ENCODE measurements at places on chromosomes 6 and 20.

DNA sequence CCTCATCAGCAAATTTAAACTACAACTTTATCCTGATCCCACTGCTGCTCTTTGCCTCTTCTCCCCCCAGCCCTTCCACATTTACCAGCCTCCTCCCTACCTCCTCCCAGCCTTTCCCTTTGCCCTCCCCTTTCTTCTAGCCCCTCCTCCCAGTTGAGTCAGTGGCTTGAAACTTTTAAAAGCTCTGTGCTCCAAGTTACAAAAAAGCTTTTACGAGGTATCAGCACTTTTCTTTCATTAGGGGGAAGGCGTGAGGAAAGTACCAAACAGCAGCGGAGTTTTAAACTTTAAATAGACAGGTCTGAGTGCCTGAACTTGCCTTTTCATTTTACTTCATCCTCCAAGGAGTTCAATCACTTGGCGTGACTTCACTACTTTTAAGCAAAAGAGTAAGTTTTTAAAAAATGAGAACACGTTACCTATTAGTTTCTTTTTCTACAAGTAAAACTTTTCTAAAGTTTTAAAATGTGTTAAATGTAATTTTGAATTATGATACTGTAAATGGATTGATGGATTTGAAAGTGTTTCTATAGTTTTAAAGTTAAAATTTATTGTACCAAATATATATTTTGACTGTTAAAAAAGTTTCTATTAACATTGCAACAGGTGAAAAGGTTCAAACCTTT, at the start of gene GJA1:
TSS of gene GJA1 (plus strand) at position 203 of the 626 bp plus-strand sequence. CDS start 11,202 bp downstream, outside the sequence.
- DNase-seq = no peak

DNA sequence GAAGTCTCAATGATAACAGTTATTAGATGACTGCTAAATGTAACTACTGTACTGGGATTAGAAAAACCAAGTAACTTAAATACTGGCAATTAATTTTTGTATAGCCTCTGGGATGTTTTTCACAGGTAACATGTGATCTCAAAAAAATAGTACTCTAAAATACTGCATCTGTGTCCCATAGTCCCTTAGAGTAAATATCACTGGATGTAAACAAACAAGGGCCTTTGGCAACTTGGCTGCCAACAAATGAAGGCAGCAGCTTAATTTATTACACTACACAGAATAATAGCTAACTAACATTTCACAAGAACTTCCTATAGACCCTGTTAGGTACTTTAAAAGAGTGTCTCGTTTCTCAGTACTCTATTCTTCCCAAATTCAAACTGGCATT, 14.0 kb downstream of the ARHGAP18 start:
- no peak for DNase-seq

GRCh38 chr6:162200041-162200440, 527.5 kb downstream of the PRKN start:
- no peak for DNase-seq

DNA sequence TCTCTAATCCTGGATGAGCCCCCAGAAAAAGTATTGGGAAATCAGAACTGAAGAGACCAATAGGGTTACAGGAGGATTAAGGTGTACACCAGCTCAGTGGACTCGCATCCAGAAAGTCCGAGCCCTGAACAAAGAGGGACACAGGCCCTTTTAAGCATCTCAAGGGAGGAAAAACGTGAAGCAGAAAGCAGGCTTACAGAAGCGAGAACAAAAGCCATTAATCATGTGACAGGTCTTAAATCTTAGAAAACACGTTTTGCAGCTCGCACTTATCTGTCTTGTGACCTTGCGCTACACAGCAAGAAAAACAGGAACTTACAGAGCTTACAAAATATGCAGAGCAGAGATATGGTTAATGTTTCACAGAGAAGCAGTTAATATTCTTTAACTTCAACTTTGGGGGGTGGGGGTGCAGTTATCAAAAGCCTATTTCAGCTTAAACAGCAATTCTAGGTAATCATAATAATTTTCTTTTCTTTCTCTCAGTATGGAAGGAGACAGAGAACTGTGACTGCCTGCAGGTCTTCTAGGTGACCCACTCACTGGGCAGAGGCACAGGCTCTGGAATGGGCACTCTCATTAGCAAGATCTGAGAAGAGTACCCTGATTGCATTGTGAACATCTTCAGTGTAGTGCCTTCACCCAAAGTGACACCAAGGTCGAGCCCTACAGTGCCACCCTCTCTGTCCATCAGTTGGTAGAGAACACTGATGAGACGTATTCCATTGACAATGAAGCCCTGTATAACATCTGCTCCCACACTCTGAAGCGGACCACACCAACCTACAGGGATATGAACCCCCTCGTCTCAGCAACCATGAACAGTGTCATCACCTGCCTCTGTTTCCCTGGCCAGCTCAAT, 65.0 kb upstream of the MOCS1 start:
- DNase-seq = no peak

DNA sequence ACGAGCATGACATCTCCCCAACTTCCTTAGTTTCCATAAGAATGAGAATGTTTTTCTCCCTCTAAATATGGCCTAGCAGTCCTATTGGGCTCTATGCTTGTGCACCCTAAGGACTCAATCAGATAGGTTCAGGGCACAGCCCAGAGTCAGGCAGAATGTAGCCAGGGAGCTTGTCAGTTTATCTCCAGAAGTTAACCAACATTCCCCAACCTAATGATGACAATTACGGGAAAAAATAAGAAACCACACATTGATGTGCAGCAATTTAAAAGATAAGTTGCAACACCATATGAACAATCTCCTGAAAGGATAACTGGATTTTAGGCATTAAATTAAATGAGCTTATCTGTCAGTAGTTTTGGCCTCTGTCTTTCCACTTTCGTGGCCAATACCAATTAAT, 71.1 kb downstream of the HDDC2 start:
- DNase-seq = no peak

DNA sequence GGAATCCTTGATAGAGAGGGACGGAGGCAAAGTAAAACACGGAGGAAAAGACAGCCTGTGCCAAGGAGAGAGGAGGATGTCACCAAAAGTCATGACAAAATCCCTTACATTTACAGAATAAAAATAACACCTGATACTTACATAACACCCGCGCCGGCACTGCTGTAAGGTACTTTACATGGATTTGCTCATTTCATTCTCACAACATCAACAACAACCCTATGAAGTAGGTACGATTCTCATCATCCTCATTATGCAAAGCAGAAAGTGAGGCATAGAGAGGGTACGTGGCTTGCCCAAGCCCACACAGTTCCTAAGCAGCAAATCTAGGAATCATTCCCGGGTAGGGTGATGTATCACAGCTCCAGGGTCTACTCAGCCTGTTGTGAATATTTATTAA, 67.6 kb upstream of the NFATC2 start:
- DNase-seq = no peak

DNA sequence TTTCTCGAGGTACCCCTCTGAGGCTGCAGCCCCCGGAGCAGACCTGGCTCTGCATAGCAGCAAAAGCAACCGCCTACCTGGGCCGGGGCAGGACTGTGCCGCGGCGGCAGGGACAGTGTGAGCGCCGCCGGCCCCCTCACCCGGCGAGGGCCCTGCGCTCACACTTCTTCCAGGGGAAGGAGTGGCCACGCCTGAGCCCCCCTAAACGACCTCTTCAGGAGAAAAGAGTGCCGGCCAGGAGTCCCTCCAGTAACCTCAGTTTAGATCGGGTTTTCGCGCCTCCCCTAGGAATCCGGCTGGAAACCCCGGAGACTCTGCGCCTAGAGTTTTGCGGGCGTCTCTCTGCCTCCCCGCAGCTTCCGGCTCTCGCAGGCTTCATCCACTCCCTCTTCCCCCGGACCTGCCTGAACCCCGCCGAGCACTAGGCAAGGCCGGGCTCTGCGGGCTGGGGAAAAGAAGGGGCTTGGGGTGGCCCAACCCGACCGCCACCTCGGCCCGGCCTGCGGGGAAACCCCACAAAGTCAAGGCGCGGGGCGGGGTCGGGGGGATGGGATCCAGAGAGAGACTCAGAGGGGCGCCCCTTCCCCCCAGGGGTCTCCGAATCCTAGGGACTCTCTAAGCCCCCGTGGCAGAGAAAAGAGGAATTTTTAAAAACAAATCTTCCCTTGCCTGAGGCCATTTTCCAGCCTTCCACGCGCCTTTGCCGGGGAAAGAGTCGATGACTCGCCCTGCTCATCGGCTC, 558 bp downstream of the LINC00237 start:
- DNase-seq = no peak

GRCh38 chr6:150761771-150762170, 103.7 kb upstream of the MTHFD1L start:
- DNase-seq = no peak

DNA sequence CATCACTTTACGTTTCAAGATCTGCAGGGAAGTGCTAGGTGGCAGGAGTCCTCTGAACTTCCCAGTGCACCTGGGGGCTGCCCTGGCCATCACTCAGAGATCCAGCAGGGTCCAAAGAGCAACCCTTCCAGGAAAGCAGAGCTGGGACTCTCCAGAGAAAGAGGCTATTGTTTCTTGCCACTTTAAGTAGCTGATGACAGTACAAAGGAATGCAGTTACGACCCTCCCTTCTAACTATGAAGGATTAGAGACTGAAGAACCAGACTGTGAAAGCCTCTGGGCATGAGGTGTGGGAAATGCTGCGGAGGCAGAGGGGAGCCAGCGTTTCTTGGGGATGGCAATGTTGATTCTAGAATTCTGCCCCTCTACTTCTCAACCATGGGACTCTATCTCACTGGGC, 189.1 kb upstream of the SUPT3H start:
- DNase-seq = no peak

DNA sequence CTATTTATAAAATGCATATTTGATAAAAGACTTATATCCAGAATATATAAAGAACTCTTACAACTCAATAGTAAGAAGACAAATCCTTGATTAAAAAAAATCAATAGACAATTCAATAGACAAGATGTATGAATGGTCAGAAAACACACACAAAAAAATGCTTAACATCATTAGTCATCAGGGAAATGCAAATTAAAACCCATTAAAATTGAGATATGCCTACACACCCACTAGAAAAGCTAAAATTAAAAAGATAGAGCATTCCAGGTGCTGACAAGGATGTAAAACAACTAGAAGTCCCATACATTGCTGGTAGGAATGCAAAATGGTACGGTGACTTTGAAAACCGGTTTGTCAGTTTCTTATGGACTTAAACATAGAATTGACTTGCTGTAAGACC, 127.1 kb downstream of the TFAP2B start:
- no peak for DNase-seq

DNA sequence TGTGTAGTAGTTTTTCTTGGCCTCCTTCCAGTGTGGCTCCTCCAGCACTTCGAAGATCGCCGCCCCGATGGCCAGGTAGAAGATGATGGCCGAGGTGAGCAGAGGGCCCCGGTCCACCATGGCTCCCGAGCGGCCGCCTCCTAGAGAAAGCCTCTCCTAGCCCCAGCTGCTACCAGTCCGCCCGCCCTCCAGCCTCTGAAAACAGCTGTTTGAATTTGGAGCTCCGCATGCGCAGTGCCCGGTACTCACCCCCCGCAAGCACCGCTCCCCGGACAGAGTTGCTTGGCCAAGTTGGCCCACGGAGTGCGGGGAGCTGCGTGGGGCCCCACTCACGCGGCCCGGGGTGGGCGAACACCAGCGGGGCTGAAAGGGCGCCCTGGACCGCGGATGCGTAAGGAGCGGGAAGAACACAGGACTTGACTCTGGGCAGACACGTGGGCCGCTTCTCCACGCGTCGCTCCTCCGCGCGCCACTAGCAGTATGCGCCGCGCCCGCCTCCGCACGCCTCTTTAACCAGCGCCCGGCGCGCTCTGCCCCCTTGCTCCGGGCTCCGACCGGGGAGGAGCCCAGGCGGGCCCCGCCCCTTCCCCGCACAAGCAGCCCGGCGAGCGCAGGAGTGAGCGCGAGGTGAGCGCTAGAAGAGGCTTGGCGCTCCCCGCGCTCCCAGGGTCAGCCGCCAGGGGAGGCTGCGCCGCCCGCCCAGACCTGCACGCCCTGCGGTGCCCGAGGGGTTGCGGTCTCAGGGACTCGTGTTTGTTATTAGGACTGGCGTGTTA, at the start of gene KCNK5:
TSS of gene KCNK5 (minus strand) at position 484 of the 776 bp plus-strand sequence. CDS start at position 120, 364 bp downstream.
- DNase-seq = no peak

GRCh38 chr20:50953821-50954220, 4.5 kb downstream of the DPM1 start:
- DNase-seq = no peak

- DNase-seq = no peak
Measured at GRCh38 chr6:134291156-134291555, 26.8 kb downstream of the SGK1 start.

DNA sequence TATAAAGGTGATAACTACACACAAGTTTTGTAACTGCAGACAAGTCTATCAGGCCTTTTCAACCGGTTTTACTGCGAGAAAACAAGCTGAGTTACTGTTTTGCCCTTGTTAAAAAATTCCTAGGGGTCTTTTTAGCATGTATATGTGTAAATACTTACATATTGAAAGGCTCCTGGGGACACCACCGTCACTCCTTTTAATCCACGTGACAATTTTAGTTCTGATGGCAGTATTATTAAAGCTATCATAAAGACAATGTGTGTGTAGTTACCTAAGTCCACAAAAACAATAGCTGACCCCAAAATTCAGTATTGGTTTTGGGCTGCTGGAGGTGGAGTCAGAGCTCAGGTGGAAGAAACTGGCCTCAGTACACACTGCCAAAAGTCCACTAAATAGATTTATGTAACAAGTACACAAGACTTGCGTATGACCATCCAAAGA, 41.3 kb upstream of the HFE start:
- no peak for DNase-seq

GRCh38 chr6:148457137-148457842, 114.7 kb downstream of the SASH1 start:
- no peak for DNase-seq

DNA sequence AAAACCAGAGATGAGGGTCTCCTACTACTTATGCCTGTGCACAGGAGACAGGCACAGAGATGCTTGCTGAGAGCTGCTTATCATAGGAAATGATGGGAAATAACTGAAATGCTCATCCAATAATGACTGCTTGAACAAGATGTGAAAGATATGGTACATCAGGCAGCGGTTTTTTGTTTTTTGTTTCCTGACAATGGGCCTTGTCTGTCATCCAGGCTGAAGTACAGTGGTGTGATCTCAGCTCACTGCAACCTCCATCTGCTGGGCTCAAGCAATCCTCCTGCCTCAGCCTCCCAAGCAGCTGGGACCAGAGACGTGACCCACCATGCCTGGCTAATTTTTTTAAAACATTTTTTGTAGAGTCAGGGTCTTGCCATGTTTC, 1.2 kb upstream of the RIPOR3 start:
- DNase-seq = no peak

GRCh38 chr6:111707773-111708172, 102.1 kb upstream of the TRAF3IP2 start:
- DNase-seq = no peak

- no peak for DNase-seq
Measured at GRCh38 chr6:3820563-3820962, 28.6 kb upstream of the FAM50B start.

DNA sequence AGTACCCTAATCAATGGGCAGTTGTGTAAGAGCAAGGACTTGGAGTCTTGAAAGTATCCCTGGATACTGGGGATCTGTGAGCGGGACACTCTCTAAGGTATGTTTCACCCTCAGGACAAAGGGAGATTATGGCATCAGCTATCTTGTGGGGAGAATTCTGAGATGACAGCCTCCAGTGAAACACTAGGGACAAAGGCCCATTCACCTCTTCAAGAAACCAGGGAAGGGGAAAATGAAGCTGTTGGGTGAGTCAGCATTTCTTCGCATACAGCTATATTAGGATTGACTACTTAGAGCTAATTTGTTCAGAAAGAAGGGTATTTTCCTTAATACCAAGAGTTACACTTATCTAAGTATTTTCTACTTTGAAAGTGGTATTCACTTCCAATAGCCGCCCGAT, 35.9 kb downstream of the OPN5 start:
- DNase-seq = no peak

GRCh38 chr20:48186915-48187314, 401.6 kb upstream of the SULF2 start:
- DNase-seq = peak; percentile 70

GRCh38 chr6:140041056-140041455, 666.6 kb upstream of the CITED2 start:
- no peak for DNase-seq

All from NCI-H446 (cell line).